ENCODE measurements at places on chromosomes 4 and X.

- DNase-seq: no peak
These were observed 1084.1 kb downstream of the FAM133A start for GRCh38 chrX:94758130-94758529.

GRCh38 chr4:150216726-150217125 lies 138.5 kb downstream of the DCLK2 start:
- no peak for DNase-seq

GRCh38 chrX:340641-341423 lies 22.2 kb upstream of the GTPBP6 start:
- no peak for DNase-seq

DNA sequence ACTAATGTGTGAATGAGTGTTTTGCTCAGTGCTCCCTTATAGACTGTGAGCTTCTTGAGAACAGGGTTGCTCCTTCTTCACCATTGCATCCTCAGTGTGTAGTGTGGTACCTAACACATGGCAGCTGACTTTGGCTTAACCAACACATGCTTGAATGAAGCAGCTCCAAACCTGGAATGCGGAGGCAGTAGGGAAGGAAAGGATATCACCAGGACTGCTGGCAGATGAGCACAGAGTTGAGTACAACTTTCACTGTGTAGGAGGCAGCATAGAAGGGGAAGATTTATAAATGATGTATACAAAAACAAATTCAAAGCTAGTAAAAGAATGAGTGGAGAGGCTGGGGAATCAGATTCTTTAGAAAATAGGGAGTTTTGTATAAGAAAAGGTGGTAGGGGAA lies 174.3 kb downstream of the SLIT2 start:
- no peak for DNase-seq

DNA sequence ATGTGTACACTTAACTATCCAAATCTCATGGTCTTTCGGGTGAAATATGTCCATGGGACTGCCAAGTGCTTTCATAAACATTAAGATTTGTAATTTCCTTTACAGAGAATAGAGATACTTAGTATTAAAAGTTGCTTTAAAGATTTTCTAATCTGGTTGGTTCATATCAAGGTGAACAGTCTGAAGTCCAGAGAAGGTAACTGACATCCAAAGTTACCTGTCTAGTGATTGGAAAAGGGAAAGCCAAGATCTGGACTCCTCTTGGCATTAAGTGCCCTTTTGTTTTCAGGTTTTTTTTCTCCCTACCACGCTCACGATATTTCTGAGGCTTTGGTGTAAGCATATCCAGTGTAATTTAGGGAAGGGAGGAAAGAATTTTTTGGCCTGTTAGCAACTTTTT lies 5.0 kb downstream of the SMAD1 start:
- no peak for DNase-seq

DNA sequence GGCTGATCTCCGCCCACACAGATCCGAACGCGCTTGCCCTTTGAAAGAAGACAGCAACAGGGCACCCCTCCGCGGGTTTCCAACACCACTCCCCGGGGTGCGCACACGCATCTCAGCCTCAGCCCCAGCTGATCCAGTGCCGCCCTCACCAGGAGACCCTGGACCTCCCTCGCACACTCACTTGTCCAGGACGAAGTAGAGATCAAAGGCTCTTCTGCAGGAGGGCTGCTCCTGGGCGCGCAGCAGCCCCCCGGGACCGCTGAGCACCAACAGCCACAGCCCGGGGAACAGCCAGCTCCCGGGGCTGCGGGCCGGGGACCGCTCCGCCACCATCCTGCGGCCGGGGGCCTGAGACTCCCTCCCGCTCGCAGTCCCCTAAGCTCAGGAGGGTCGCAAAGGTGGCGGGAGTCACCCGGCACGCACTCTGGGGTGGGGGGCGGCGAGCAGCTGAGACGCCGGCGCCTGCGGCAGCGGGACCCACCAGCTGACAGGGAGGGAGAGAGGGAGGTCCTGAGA lies 743 bp downstream of the ANTXR2 start:
- DNase-seq: peak; percentile 67

DNA sequence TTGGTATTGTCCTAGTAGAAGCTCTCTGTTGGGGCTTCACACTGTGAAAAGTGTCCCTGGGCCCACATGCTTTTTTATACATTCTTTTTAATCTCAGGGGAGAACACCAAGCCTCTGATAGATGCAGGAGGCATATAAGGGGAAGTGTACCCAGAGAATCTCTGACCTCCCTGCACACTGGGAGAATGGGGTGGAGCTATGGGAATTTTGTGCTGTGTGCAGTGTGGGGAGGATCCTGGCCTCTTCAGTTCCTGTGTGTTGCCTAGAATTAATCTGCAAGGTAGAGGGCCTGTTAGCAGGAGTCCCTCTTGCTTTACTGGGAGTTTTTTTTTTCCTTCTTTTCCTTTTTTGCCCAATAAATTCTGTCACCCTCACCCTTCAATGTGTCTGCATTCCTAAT lies 49.2 kb upstream of the SPIN4 start:
- DNase-seq: no peak

DNA sequence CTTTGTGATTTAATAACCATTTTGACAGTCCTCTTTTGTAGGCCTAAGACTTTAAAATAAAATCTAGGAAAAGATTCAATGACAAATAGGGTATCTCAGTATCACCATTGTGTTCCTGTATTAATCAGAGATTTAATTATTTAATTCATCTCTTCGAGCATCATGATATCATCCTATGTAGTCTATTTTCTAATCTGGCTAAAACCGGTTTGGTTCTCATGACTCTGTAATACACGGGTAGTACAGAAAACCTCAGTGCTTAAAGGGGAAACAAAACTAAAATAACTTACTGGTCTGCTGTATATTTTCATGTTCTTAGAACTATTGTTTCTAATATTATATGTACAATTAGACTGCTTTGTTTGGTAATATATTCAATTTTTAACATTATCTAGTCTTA lies 23.7 kb upstream of the FBXW7 start:
- DNase-seq: no peak

DNA sequence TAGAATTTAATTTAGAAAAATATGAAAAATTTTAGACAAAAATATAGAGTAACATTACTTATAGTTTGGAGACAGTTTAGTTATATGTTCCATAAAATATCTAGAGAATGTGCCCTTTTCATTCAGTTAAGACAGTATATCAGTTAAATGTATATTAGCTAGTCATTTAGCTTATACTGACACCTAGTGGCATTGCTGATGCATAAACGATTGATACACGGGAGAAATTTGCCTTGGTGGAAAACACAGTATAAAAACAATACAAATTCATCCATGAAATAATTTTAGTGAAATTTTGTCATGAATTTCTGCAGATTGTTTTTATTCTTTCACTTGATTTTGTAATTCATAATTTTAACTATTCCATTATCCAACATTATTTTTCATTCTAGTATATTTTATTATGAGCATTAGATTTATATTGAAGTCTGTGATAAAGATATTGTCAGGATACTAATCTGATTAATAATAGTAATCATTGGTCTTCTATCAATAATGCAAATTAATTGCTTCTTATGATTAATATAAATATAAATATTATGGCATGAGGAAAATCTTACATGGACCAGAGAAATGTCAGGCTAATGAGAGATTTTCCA lies 219.0 kb downstream of the TLL1 start:
- DNase-seq: no peak

- DNase-seq: no peak
These were observed 124.4 kb downstream of the VEGFC start for GRCh38 chr4:176668324-176668723.

GRCh38 chrX:50036426-50036825 lies 114.0 kb downstream of the CLCN5 start:
- DNase-seq: no peak

All from activated naive CD4-positive, alpha-beta T cell treated with Interleukin-2 at 50 U/mL for 16 hours (primary cell).